ENCODE measurements at places on chromosomes 2 and 18.

DNA sequence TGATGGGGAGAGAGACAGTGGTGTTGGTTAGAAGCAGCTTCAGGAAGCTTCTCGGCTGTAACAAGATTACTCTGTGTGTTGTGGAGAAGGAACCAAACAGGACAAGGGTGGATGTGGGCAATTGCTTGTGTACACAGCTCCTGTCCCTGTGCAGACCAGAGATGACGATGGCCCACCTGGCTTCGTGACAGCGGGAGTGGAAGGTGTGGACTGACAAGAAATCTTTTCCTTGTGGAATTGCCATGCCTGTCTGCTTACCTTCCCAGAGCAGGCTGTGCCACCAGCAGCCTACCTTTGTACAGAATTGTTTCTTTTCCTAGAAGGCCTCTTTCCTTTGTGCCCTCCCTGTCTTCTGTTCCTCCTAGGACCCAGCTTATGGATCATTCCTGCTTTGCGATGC is 93.8 kb downstream of the ITGB1BP1 start:
- DNase-seq, result no peak

DNA sequence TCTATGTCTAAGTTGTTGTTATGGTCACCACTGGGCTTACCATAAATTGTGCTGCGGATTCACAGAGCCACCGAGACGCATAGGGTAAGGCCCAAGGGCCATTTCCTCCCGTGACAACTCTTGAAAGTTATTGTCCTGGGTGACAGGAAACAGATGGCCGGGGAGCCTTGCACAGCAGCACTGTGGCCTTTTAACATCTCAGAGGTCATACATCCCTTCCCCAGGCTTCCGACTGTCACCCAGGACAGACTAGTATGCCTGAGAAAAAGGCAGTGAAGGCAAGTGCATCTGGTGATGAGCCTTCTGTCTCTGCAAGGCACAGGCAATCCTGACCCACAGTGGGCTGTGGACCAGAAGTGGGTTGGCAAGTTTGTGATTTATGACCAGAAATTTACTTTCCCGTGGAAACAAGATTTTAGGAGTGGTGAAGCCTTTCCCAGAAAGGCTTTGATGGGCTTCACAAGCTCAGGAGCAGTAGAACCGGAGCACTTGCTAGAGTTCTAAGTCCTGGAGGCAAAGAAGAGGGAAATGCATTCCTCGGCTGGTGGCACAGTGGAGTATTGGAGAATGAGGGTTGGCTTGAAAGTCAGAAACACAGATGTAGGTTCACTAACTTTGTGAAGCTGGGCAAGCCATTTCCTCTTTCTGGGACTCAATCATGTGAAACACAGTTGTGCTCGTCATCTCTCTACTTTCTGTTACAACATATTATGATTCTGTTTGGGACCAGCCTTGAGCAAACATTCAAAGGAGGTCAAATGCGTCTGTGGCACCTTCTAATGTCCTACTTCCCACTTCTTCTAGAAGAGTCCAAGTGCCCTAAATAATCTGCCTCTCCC is 2.0 kb upstream of the CAPN14 start:
- DNase-seq, result no peak

DNA sequence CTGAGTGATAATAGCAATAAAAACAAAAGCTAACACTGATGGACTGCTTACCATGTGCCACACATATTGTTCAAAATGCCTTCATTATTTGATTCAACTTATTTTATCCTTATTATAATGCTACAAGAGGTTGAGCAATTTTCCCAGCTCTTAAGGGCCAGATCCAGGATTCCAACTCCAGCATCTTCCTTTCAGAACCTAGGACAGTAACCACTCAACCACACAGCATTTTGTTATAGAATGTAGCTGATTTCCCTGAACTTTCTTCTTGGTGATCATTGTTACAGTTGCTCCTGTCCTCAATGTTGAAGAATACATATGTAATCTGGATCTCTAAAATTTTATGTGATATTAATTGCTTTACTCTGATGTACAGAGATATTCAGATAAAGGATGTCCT is 341.7 kb downstream of the PIK3C3 start:
- peak; percentile 15 for DNase-seq

DNA sequence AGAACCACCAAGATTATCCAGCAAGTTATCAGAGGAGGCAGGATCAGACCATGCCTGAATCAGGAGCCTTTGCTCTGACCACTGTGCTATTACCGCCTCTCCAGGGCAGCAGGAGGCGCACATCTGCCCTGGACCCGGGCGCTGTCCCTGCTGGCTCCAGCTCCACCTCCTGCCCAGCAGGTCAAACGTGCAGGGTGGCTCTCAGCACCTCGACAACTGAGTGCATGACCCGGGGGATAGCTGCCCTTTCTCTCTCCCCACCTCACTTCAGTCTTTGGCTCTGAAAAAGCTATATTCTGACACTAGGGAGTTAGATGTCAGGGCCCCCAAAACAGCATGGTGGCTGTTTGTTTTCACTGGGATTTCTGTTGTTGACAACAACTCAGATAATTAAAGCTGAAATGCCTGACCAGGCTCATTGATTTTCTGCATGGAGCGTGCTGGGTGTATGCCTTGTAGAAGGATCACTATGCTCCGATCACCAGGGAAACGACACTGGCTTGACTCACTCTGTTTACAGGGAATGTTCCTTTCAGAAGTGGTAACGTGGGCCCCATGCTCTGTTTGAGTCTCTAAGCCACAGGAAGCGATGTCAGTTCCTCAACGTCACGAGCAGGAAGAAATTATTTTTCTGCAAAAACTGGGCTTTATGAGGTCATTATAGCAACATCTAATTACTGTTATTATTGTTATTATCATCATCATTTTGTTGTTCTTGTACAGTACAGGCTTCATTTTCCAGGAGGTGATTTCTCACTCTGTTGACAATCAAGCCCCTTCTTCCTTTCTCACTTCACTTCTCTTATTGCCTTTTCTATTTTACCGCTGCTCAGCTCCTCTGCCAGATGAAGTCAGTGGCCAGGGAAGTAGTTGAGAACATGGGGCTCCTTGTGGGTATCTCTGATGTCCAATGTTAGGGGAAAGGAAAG is 125.6 kb downstream of the PLB1 start:
- DNase-seq, result peak; percentile 99

DNA sequence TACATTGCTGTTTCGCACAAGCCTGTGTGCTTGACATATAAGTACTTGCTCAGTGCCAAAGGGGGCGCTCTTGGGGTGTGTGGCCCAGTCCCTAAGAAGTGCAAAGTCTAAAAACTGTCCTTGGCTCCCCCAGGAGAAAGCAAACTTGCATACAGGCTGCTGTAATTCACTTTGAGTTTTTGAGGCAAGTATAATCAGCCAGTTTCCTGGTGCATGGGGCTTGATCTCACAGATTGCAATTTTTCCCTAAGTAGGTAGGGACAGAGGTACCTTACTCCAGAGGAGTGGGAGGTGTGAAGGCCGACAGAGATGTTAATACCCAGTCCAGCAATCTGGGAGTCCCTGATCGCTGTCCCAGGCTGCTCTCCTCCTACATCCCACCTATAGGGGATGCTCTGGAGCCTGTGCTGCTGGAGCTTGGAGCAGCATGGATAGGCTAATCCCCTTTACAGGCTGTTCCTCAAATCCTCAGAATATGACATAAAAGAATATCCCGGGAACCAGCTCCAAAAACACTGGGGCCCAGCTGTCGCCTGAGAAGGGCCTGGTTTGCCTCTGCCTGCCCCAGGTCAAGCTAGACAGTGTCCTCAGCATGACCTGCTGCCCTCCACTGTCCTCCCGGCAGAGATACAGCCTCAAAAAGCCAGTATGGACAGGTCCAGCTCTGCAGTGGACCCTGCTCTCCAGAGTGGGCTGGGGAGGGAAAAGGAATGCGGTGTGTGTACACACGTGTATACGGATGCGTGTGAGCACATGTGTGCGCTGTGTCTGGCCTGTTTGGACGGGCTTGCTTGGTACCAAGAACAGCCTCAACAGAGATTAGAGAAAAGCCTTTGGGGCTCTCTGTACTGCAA is 136.5 kb upstream of the HAAO start:
- peak; percentile 68 for DNase-seq

- peak; percentile 76 for DNase-seq
Observed at GRCh38 chr2:37181726-37182684, 6.5 kb downstream of the SULT6B1 start.

DNA sequence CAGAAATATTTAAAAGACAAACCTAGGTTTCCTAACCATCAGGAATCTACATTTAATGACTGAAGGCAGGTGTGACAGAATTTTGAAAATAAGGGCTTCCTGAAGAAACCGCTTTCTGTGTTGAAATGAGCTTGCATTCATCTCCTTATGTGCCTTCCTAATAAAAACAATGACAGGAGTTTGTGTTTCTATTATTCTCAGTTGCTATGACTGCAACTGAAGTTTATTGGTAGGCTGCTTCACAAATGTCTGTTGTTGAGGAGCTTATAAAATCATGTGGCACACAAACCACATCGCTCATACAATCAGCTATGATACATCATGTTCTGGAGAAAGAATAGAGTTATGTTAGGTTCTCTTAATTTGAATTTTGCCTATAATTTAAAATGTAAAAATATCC is 362.7 kb upstream of the SLC8A1 start:
- DNase-seq, result no peak

DNA sequence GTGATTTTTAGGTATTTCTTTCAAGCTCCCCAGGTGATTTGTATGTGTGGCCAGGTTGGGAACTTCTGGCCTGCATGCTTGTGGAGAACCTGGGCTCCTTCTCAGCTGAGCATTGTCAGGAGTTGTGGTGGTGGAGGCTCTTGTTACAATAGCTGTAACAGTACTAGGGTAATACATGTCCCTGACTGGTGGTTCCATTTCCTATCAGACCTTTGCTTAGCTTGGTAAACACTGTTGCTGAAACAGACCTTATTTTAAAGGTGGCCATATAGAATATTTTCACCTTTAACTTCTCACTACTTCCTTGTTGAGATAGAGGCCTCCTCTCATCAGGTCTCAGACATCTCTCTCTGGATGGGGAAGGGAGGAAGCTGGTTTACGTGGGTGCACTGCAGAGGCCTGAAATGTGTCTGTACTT is 79.2 kb downstream of the SETBP1 start:
- no peak for DNase-seq

DNA sequence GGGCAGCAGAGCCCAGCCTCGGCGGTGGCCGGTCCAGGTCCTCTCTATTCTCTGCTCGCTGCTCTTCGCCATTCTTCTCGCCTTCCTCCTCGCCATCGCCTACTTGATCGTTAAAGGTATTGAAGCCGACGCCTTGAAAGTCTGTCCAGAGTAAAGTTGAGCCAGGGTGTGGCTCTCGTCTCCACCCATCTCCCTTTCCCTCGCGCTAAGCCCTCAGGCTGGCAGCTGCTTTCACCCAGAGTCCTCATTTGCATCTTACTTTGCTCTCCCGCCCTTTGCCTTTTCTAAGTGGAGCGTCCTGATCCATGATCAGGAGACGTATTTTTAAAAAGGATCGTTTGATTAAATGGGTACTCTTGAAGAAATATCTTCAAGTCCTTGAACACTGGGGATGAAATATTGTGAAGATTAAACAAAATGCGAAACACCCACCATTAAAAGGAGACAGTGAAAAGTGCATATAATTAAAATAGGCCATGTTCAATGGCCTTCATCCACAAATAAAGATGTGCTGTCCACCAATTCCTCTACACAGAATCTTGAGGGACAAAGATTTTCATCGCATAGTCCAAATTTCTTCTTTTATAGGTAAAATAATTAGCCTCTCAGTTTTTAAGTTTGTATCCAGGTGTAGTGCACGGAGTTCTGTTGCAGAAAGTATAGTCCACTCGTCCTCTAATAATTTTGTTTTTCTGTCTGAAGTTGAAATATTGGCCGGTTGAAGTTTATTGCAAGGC is 657 bp downstream of the ARL6IP6 start:
- peak; percentile 29 for DNase-seq

GRCh38 chr2:152372438-152372984 is 37.5 kb downstream of the FMNL2 start:
- peak; percentile 18 for DNase-seq

DNA sequence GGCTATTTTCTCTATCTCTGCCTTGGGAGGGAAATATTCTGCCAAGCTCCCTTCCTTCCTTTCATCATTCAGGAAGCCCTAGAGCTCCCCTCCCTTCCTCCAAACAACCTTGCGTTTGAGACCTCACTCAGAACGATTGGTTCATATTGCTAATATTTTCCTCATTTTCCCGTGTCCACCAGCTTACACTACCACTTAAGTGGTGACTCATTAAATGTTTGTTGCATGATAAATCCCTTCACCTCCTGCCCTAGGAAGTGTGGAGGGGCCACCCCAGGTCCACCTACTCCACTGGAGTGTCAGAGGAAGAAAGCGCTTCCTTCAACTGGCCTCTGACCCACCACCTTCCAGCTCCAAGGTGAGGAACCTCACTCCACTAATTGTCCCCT is 2.3 kb upstream of the LPIN2 start:
- peak; percentile 89 for DNase-seq

- DNase-seq, result no peak
Observed at GRCh38 chr2:101204400-101205115, 48.1 kb upstream of the CNOT11 start.

GRCh38 chr2:136408795-136409194 is 290.8 kb upstream of the CXCR4 start:
- DNase-seq, result no peak

DNA sequence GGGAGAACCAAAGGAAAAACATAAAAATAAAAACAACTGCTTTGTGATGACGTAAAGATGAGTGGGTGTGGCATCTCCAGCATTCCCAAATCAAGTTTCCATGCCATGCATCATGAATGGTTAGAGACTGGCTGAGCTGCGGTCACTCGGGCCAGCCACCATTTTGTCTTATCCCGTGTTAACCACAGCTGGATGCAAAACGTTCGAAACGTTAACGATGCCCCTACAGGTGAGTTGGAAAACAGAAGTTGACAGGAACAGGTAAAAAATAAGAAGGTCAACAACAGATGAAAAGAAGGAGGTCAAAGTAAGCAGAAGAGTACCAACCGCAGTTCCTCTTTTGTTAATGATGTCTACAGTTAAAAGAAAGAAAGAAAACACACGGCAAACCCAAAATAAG is 411.1 kb downstream of the NRXN1 start:
- DNase-seq, result no peak
